Urothelium cell line (cell line): ENCODE measurements at places on chromosomes 6 and 20.

DNA sequence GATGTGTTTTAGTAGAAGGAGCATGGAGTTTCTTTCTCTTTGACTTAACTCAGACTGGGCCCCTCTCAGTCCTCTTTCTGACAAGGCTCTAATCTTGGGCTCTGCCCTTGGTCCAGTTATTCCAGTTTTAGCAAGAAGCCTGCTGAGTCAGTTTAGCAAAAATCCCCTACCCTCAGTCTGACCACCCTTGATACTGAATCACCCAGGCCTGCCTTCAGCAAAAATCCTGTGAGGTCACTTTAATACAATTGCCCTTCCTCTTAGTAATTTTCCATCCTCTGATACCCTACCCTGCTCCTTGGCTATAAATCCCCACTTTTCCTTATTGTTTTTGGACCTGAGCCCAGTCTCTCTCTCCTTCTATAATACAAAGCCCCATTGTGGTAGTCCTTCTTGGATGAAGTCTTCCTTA, 326.7 kb upstream of the NOX3 start:
- peak; percentile 75 for DNase-seq

DNA sequence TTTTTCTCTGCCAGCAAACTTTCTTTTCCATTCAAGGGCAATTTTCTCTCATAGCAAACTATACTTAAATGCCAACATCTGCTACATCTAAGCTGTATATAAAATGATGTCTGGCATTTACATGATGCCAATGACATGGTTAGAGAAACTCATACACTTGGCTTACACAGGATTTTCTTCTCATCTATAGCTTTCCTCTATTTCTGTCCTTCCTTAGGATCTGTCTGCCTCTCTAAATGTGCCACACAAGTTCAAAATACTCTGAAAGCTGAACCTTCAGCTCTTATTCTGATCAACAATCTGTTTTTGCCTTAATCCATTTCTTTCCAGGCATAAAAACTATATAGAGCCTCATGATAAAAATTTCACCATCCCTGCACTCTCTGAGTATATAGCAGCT, 290.9 kb upstream of the RNF217 start:
- no peak for DNase-seq

DNA sequence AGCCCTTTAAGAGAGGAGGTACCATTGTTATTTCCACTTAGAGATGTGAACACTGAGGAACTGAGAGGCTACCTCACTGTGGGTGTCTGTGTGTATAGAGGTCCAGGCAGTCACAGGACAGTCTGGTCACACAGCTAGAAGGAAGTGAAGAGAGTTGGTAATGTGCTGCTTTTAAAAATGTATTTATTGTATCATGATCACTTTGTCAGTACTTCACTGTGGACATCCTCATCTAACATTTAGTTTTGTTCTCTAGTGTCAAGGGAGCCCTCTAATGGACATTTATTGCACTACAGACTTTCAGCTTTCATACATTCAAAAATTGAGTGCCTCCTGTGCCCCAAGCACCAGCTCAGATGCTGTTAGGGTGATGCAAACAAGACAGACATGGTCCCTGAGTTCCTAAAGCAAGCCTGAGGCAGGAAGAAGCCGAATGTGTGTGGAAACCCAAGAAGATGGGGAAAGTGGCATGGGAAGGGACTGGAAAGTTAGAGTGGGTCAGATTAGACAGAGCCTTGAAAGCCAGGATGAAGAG, 123.0 kb downstream of the SLC16A10 start:
- peak; percentile 40 for DNase-seq

DNA sequence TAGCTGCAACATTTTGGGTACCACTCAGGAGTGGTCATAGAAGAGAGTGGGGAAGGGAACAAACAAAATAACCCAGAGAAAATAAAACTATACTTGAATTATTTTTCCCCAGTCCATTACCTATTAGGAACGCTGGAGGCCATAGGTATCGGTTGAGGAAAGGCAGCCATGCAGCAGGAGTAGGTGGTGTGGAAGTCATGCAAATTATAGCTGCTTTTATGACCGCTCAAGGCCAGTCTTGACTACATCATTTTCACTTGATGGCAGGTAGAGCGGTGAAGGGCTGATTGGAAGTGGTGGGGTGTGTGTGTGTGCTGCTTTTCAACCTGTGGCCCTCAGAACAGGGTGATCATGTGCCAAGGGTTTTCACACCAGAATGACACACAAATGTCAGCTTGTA, 36.5 kb upstream of the KIF13A start:
- no peak for DNase-seq

GRCh38 chr6:128725271-128726233, 157.4 kb upstream of the LAMA2 start:
- peak; percentile 20 for DNase-seq

DNA sequence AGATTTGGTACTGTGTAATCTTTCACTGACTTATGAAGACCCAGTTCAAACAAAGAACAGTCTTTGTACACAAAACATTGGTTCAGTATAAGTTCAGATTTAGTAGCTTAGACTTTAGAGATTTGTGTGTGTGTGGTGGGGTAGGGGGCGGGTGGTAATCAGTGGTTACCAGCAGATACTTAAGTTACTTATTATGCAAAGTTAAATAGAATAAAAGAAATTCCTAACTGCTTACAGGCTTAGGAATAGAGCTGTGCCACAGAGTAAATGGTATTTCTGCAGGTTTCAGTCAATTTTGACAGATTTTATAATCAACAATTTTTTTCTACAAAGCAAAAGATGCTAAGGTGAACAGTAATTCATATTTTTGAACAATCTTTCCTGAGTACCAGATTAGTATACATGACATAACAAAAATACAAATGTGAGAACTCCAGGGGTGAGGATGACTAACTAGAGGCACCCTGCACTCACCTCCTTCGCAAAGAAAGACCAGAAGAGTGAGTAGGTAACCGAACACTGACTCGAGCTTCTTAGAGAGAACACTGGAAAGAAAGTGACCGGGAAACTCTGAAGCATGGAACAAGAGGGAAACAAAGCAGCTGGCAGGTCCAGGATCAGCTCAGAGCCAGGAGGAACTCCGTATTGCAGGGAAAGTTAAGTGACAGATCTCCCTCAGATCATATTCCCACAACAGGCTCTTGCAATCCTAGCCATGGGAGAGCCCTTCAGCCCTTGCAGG, 560.6 kb downstream of the COL12A1 start:
- no peak for DNase-seq

DNA sequence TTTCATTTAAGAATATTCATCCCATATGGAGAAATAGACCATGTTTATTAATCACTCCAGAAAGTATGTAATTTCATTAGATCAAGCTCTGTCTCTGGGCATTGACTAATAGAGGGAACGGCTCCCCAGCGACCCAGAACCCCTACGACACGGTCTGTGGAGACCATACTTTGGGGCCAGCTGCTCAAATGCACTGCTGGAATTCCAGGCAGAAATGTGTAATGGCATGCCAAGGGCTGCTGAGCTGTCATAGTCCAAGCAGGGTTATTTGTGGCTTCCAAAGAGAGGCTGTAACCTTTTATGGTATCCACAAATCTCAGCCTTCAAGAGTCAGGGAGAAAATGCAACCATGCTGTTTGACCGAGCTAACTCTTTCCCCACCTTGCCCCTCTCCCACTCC, 755.8 kb downstream of the DHX35 start:
- no peak for DNase-seq

GRCh38 chr20:25269057-25269832, 21.4 kb downstream of the PYGB start:
- no peak for DNase-seq

DNA sequence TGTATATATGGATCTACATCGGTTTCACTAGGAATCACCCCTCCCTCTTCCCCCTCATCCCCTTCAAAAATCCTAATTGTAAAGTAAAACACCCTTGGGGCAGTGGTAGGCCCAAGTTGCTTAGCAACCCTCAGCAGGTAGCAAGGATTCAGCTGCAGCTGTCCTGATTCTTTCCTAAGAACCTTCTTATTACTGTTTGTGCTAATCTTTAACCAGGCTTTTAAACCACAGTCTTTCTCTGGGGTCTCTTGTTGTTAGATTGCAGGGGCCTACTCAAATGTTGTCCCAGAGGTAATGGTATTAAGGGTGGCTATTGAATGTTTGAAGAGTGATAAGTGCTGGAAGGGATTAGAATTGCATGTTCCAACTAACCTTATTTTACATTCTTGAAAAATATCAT, 46.4 kb downstream of the PRL start:
- no peak for DNase-seq

DNA sequence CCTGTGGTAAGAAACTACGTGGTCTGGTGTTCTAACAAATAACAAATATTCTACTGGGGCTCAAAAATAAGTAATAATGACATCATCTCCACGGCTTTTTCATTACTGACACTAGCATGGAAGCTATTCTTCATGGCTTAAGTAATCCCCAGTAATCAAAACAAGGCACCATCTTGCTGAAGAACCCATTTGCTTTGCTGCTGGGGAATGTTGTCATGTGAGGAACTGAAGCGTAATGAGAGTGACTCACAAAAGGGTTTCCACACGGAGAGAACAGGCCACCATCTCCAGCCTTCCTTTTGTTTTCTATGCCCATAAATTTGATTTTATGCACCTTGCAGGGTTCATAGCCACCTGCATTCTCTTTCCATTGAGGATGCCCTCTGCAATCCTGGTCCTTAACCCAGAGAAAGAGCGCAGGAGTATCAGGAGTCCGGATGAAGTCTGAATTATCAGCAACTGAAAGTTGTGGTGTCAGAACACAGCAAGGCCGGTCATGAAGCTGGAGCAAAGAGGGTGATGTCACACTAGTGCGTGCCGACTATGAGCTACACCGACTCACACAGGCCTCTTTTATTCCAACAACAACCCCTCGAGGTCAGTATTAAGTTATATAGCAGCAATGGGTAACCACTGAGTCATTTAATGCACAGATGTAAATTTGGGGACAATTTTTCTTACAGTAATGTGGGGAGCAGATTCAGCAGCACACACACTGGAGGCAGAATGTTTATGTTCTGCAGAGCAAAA, 173.7 kb upstream of the SSTR4 start:
- DNase-seq = peak; percentile 21
